NCI-H1436 (cell line): ENCODE measurements at places on chromosomes 1 and 21.

DNA sequence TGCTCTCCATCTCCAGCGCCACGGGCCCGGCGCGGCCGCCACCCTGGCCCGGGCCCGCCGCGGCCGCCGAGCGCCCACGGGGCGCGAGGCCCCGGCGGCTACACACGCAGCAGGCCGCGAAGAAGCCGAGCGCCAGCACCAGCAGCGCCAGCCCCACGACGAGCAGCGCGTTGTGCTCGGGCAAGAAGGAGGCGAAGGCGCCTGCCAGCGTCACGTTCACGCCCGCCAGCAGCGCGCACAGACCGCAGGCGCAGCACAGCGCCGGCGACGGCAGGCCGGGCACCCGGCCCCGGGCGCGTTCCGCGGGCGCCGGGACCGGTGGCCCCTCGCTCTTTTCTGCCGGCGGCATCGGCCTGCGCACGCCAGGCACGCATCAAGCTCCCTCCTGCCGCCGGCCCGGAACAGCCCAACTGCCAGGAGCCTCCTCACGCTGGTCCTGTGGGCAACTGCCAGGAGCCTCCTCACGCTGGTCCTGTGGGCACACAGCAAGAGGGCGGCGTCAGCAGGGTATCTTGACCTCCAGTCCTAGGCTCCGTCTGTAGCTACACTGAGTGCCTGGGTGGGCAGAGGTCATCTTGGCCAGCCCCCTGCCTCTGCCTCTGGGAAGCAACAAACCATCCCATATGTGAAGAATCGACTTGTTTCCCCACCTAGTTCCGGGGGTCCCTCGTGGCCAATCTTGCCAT is 18.1 kb downstream of the KNCN start:
- DNase-seq, result no peak

DNA sequence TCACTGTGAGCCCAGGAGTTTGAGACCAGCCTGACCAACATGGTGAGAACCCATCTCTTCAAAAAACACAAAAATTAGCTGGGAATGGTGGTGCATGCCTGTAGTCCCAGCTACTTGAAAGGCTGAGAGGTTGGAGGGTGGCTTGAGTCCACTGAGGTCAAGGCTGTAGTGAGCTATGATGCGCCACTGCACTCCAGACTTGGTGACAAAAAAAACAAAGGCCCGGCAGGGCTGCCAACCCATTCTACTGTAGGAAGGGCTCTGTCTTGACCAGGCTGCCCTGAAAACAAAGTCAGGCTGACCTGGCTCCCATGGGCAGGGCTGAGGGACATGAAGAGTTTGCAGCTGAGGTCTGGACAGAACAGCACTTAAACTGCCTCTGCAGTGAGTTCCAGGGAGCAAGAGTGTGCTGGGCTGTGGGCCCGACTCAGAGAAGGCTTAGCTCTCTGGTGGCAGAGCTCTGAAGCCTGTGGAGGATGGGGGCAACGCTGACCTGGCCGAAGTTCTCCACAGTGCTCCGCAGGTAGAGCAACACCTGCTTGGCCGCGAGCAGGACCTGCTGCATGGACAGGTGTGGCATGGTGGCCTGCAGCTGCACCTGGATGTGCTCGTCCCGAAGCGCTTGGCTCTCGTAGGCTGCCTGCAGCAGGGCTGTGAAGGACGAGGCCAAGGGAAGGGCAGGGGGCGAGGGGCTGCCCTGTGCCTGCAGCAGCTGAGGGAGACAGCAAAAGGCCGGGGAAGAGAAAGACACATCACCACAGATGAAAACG is 42.4 kb downstream of the URB1 start:
- DNase-seq, result no peak

DNA sequence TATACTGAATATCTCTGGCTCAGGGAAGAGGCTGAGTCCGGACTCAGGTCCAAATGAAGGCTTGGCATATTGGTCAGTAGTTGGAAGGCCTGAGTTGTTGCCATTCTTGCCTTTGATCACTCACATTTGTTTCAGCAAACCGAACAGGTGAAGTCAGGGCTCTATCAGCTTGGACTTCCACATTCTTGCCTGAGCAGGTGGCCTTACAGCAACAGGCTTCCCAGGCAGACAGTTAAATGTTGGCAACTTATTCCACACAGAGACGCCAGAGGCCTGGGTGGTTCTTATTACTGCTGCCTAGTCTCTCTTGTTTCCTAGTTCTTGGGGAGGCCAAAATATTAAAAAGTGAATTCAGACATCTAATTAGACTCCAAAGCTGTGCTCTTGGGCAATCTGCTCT is 36.6 kb downstream of the XCL2 start:
- no peak for DNase-seq

- DNase-seq, result no peak
Measured at GRCh38 chr21:31607791-31608190, 51.7 kb upstream of the SOD1 start.

DNA sequence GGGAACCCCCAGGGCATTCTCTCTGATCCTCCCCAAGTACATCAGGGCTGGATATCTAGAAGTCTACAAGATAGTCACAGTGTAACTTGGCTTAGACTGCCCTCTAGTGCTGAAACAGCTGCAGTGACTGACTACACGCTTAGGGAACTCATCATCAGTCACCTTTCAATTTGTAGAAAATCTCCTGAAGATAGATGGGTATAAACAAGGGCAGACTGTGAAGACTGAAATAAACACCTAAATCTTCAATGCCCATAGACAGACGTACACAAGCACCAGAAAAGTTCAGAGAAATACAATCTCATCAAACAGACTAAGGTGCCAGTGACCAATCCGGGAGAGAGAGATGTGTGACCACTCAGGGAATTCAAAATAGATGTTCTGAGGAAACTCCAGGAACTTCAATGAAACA is 46.6 kb downstream of the PACC1 start:
- peak; percentile 48 for DNase-seq

DNA sequence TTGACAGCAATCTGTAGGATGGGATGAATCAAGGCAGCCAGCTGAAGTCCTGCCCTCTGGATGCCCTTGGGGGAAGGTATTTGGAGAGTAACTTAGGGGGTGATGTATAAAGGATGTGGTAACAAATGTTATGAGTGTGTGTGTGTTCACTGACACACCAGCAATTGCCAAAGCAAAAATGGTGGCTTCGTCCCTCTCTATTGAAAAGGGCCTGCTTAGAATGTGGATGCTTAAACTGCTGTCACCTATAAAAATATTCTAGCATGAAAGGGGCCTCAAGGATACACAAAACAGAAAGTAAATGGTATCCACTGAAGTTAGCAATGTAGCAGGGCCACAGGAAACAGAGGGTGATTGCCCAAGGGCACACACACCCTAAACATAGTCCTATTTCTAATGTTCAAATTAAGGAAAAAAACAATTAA is 15.1 kb upstream of the AIM2 start:
- no peak for DNase-seq

- DNase-seq, result no peak
Measured at GRCh38 chr1:169630006-169630405, at the start of gene SELP. TSS of gene SELP (minus strand) at chr1:169630124. CDS start at chr1:169630074, 50 bp downstream.

GRCh38 chr1:12167493-12168429 is 970 bp downstream of the TNFRSF1B start:
- DNase-seq, result peak; percentile 31

- DNase-seq, result no peak
Measured at GRCh38 chr1:60573726-60574409, 500.3 kb upstream of the C1orf87 start.

GRCh38 chr21:32007456-32007855 is 134.6 kb downstream of the HUNK start:
- DNase-seq, result no peak

GRCh38 chr21:34952701-34953100 is 96.4 kb downstream of the RUNX1 start:
- no peak for DNase-seq

DNA sequence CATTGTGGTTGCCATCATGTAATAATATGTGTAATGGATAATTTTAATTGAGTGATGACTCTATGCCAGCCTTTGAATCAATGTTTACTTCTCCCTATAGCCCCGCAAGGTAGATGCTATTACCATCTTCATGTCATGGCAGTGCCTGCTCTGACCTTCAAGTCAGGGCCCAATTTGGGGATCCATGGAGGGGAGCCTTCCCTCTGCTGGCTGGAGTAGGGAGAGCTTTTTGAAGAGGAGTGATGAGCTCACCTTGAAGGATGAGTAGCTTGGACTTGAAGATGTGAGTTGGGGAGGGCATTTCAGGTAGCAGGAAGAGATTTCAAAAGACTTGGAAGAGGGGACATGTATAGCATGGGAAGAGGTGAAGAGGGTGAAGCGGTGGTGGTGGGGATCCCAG is 189.2 kb downstream of the FOXD2 start:
- no peak for DNase-seq

GRCh38 chr1:169924829-169925228 is 31.1 kb upstream of the SCYL3 start:
- DNase-seq, result no peak

DNA sequence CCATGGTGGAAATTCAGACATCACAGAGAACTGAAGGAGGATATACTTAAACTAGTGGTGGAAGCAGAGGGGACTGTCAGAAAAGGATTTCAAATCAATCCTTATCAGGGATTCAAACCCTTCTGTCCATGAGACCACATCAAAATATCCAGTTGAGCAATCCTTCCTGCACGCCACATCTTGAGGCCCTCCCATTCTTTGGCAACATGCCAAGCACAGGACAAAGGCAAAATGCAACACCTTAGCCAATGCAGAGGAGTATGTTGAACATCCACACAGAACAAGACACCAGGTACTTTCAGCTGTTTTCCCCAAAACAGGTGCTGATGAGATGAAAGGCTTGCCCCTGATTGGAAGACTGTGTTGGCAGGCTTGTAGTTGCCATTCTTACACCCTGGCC is 81.8 kb upstream of the PLXNA2 start:
- DNase-seq, result no peak

DNA sequence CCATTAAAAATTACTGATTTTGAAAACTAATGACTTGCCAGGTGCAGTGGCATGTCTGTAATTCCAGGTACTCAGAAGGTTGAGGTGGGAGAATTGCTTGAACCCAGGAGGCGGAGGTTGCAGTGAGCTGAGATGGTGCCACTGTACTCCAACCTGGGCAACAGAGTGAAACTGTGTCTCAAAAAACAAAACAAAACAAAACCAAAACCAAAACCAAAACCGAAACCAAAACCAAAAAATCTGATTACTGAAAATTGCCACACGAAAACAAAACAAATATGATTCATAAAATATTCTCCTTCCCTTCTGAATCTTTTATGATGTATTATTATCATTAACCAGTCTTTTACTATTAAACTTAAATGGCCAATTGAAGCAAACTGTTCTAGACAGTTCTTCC is 74.1 kb downstream of the SERINC2 start:
- no peak for DNase-seq

DNA sequence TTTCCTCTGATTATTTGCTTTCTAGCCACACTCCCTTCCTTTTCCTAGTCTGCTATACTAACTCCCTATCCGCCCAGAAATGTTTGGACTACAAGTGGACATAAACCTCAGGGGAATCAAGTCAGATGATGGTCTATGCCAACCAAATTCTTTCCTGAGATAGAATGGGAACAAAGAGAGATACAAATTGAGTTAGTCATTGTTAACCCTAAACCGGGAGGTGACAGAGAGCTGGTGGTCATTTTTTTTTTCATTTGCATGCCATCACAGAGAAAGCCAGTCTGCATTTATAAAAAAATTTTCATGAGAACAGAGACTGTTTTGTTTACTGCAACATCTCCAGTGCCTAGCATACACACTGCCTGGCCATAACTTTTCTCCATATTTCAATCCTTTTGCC is 35.0 kb downstream of the MYSM1 start:
- DNase-seq, result no peak

GRCh38 chr1:28845786-28846543 is 34.0 kb downstream of the OPRD1 start:
- no peak for DNase-seq

DNA sequence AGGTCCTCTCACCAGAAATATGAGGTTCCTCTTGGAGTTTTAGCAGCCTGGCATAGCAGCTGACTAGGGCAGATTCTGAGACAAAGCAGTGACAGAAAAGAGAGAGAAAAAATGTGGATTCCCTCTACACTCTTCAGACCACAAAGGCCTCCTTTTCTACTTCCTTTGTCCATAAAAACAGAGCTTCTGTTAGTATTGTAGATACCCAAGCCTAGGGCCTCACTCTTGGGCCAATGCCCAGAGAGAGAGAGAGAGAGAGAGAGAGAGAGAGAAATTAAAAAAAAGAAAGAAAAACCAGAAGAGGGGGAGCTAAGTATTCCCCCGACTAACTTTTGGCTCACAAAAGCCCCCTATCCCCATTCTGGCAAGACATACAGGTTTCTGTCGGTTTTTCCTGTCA is 2.4 kb upstream of the ZRANB2 start:
- no peak for DNase-seq

DNA sequence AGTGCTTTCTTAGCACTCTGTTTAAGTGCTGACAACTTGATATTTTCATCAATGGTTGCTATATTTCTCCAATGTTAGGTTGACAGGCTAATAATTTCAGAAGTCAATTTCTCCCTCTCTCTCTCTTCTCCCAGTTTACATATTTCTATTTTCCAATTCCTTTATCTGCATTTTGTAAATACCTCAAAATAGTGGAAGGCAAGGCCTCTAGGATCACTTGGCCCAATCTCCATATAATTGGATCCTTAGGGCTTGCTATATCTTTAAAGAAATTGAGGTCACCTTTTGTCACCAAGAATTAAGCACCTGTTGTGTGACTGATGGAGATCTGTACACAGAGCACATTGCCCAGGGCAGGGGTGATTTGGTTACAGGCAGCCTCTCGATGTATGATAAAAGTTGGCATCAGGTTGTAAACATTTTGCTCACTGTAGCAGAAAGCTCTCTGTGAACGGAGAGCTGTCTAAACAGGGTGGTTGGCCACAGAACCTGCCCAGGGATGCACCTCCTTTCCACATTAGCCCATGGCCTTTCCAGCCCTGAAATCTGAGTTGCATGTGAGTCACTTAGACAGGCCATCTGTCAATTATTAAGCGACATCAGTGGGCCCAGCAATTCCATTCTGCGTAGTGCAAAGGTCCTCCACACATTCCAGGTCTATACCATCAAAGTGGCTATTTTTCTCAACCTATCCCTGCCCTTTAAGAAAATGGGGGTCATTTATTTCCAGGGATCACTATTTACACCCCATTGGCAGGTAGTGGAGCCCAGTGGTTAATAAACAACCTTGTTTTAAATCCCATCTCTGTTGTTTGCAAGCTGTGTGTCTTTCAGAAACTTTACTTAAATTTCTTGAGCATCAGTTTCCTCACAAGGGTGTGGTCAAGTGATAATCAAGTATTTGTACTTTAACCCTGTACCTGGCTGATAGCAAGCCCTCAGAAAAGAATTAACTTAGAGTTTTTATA is 29.1 kb upstream of the IRF2BP2 start:
- no peak for DNase-seq

GRCh38 chr1:56064705-56065104 is 514.7 kb downstream of the PLPP3 start:
- DNase-seq, result no peak

GRCh38 chr1:113142791-113143190 is 69.8 kb downstream of the LRIG2 start:
- DNase-seq, result no peak

GRCh38 chr1:153991151-153991630 is 629 bp downstream of the RPS27 start:
- DNase-seq, result no peak

DNA sequence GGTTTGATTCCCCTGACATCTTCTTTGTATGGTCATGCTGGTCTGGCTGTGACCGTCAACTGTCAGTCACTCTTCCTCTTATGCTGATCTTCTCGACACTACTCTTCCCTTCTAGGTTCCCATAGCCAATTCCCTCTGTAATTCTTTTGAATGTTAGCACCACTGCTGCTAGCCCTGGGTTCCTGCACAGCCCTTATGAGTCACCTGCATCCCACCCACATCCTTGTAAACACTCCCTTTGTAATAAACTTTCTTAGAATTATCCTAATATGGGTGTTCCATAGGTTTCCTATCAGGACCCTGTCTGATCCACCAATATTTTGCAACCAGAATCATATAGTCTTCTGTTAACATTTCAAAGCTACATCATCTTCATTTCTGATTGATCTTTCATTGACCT is 37.1 kb downstream of the JUN start:
- no peak for DNase-seq
